ENCODE measurements at places on chromosomes 6 and 20.

DNA sequence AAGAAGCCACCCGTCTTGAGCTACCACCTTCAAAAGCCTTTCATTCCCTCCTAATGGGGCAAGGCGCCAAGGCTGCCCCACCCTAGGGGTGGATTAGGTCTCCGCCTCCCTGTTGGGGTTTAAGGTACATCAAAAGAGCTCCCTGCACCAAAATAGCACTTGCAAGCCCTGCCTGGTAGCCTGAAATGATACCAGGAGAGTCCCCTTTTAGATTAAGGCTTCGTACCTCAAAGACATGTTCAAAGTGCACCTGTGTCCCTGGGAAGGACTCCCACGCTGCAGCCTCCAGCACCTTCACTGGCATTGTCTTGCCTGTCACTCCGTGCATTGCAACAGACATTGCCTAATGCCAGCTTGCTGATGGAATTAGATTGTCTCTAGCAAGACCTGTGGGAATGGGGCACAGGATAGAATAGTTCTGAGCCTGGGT, 15.7 kb upstream of the CDKN1A start:
- DNase-seq, result peak; percentile 23

GRCh38 chr6:29908710-29909109, 33.6 kb upstream of the HLA-A start:
- no peak for DNase-seq

DNA sequence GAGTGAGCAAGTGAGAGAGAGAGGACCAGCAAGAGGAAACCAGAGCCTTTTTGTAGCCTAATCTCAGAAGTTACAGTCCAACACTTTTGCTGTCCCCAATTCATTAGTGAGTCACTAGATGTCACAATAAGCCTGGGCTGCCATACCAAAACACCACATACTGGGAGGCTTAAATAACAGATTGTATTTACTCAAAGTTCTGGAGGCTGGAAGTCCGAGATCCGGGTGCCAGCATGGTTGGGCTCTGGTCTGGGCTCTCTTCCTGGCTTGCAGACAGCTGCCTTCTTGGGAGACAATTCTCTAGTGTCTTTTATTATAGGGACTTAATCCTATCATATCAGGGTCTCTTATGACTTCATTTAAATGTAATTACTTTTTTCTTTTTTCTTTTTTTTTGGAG, 50.7 kb upstream of the FERMT1 start:
- no peak for DNase-seq

- no peak for DNase-seq
Measured at GRCh38 chr6:15874326-15874725, 211.5 kb upstream of the DTNBP1 start.

DNA sequence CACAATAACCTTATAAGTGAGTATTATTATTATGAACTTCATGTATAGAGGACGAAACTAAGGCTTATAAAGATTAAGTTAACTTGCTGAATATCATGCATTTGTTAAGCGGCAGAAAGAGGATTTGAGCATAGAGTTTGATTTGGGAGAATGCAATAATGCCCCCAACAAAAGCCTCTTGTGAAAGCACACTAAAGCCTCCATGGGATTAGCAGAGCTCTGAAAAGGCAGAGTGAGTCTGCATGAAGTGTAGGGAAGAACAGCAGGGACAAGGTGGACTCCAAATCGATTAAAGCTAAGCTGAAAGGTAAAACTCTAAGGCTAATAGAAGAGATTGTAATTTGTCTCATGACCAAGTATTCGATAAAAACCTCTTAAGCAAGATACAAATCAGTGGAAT, 100.3 kb downstream of the SH3BGRL2 start:
- no peak for DNase-seq

DNA sequence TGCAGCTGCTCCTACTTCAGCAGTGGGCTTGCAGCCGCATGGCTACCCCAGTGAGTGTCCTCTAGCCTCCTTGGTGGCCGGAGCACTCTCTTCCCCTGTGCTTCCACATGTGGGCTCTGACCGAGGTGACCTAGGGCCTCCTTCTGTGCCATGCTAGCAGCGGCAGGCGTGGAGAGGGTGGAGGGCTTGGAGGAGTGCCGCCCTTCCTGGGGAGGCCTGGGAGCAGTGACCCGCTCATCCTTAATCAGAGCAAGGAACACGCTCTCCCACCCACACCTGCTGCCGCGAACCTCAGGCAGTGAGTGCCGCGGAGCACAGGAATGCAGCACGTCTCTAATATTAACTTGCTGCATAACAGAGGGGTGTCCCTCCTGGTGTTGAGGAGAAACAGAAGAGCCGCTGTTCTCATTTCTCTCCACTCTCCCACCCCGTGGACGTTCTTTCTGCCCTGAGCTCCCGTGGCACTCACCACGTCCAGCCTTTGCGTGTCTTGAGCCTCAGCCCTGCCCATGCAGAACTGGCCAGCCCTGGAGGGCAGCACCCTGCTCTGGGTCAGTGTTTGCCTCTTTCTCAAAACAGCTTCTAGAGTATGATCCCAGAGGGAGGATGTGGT, 31.9 kb downstream of the DUSP22 start:
- DNase-seq, result no peak

DNA sequence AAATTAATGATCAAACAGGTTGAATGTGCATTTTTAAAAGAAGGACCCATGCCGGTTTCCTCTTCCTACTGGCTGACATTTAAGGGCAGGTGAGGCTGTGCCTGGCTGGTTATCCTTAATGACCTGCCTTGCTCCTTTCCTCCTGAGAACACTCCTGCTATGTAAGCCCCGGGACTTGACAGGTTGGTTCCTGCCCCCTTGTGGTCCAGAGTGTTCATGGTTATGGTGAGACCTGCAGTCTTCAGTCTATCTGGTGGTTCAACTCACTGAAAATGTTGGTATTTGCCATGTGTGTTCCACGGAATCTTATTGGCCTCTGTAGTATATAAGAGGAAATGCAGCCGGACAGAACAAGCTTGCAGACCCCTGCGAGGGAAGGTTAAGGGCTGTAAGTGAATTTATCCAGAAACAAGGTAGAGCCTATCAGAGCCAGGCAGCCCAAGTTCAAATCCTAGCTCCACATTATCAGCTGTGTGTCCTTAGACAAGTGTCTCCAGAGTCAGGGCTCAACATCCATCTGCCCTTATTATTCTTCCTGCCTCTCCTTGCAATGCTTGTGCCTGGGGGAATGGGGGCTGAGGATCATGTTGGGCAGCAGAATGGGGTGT, 5.2 kb upstream of the BPIFA3 start:
- peak; percentile 62 for DNase-seq

GRCh38 chr6:161104966-161105365, 113.4 kb downstream of the MAP3K4 start:
- no peak for DNase-seq

- peak; percentile 65 for DNase-seq
Measured at GRCh38 chr20:47792021-47792618, 6.8 kb upstream of the SULF2 start.

DNA sequence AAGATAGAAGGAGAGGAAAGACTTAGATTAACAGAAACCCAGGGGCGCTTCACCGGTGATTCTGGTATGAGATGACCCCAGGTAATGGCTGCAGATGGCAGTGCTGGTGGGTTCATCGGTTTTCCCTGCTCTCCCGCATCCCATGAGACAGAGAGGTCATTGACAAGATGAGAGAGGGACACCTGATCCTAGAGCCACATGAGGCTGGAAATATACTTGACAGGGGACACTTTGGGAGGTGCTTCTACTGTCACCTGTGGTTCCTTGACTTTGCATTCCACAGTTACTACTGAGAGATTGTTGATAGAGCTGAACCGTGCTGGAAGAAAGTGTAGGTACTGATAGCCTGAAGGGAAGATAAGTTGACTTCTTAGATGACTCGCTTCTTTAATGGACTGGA, 74.3 kb downstream of the SYNDIG1 start:
- no peak for DNase-seq

GRCh38 chr20:61531553-61532345, 279.7 kb downstream of the CDH4 start:
- no peak for DNase-seq

DNA sequence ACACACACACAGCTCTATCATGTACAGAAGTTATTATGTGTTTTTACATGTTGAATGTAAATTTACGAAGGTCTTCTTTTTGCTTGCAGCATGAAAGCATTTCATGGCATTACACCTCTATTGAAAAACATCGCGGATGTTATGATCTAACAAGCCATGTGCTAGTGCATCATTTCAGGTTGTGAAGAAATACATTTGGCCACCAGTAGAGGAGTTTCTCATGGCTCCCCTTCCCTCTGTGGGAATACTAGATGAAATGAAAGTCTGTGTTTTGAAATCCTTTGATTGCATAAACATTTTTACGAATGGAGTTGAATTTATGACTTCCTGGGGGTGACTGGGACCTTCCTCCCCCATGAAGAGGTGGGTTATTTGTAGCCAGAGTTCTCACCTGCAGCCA, 17.7 kb downstream of the MAS1 start:
- no peak for DNase-seq

DNA sequence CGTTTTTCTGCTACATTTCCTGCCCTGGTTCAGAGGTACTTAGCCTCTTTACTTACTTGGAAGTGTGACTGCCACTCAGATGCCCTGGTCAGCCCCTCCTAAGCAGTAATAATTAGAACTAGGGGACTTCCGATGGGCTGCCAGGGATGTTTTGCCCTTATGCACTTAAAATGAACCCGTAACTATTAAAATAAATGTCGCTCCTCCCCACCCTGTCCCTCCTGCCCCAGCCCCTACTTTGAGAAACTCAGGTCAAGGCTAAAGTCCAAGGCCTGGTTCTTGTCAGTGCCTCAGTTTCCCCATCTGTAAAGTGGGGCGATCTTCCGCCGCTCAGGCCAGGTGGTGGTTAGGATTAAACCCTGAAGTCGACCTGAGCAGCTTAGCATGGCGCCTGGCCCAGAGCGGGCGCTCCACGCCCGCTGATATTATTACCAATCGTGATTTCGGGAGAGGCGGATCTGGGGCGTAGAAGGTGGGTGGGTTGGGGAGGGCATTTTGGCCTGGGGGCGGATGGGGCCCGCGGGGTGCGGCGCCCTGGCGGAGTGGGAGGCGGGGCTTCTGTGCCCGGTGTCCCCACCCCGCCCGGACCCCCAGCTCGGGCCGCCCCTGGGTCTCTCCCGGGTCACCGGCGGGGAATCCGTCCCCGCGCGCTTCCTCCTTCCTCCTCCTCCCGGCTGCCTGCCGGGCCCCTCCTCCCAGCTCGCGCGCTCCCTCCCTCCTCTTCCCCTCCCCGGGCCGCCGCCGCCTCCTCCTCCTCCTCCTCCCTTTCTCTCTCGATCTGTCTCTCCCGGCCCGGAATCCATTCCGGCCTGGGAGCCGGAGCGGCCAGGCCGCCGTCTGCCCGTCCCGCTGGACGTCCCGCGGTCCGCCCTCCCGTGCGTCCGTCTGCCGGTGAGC, at the start of gene SRC:
TSS of gene SRC (plus strand) at position 802 of the 897 bp plus-strand sequence. CDS start 38,014 bp downstream, outside the sequence.
- DNase-seq, result peak; percentile 31

DNA sequence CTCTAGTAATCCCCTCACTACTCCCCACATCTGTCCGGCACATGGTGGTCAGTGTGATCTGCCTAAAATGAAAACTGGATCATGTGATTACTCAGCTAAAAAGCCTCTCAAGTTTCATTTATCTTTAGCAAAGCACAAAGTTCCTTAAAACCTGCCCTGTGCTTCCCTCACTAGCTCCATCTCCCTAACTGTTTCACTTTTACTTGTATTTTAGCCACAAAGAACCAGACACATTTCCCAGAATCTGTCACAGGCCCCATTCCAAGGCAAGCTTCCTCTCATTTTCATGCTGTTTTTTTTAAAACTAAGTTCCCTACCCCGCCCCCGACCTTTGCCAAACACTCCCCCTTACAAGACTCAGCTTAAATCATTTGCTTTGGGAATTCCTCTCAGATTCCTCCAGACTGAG, 8.9 kb upstream of the IGF2R start:
- no peak for DNase-seq

- DNase-seq, result peak; percentile 30
Measured at GRCh38 chr20:33490023-33490933, at the start of gene CBFA2T2. Gene CBFA2T2 (plus strand): TSS chr20:33490096. CDS start chr20:33490268, 172 bp downstream.

GRCh38 chr20:21564127-21564773, 50.4 kb upstream of the NKX2-2 start:
- no peak for DNase-seq

- no peak for DNase-seq
Measured at GRCh38 chr20:57576617-57577550, 16.0 kb downstream of the PCK1 start.

GRCh38 chr6:131387562-131388447, 185.2 kb upstream of the ARG1 start:
- DNase-seq, result no peak

DNA sequence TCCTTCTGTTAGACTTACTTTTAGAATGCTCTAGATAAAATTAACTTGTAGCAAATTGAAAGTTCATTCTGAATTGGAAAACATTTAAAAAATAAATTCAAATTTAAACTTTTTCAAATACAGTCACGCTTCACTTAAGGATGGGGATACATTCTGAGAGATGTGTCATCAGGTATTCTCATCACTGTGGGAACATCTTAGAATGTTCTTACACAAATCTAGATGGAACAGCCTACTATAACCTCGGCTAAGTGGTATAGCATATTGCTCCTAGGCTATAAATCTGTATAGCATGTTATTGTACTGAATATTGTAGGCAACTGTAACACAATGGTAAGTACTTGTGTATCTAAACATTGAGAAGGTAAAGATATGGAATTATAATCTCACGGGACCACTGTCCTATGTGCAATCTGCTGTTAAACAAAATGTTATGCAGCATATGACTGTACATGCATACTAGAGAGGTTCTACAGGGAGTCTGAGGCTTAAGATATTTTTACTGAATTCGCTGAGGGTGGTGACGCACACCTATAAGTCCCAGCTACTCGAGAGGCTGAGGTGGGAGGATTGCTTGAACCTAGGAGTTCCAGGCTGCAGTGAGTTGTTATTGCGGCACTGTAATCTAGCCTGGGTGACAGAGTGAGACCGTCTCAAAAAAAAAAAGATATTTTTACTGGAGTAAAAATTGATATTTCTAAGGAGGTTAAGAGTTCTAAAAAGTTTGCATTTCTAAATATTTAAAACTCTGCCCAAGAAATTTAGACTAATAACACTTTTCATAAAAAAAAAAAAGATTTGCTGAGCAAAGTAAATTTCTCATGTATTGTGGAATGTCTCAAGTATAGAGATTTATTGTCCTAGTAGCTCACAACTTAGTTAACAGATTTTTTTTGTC, 87.3 kb upstream of the TULP1 start:
- no peak for DNase-seq

DNA sequence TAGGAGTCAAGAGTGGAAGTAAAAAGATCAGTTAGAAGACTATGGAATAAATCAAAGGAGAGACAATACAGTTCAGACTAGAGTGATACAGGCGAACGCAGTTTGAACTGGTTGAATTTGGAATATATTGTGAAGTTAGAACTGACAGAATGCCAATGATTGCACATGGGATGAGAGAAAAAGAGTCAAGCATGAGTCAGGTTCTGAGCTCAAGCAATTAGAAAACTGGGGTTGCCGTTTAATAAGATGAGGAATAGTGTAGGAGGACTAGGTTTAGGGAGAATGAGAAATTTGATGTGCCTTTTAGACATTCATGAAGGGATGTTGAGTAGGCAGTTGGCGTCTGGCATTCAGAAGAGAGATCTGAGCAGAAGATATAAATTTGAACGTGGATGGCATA, 8.0 kb downstream of the RNF217 start:
- DNase-seq, result no peak

Data from DMS79 treated with DMSO at 0.1 percent for 48 hours (cell line).